ENCODE measurements at places on chromosomes 7 and 10.
A peak's percentile ranks its signal among the peaks of the same experiment; 100 is the strongest.

GRCh38 chr10:55404094-55404493, 603.1 kb upstream of the PCDH15 start:
- DNase-seq, result no peak

GRCh38 chr7:121020249-121020988, 31.9 kb downstream of the CPED1 start:
- peak; percentile 59 for DNase-seq

- peak; percentile 79 for DNase-seq
Observed at GRCh38 chr10:34813626-34814222, 1.4 kb downstream of the PARD3 start.

DNA sequence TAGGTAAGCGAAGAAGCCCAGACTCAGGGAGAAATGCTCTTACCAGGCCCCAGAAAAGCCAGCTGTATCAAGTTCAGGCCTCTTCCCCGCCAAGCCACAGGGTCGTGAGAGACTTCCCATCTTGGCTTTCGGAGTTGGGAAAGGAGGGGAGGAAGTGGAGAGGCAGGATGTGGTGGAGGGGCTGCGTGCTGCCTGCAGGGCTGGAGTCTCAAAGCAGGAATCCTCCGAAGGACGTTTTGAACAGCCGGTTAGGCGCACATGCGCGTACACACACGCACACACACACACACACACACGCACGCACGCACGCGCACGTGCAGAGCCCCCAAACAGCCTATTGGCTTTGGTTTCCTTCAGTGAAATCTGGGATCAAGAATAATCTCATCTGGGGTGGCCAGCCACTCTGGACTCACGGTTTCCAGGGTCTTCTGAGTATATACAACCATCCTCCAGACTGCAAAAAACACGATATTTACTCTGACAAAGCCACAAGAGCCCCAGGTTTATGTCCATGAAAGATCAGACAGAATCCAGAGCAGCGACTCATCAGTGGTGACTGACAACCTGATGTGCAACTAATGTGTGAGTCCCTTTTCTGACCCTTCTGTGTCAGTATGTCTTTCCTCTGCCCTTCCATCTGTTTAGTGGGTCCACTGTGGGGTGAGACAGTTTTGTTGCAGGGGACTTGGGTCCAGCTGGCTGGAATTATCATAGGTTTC, 115.0 kb upstream of the ZNF438 start:
- peak; percentile 86 for DNase-seq

GRCh38 chr10:13104697-13105096, 4.7 kb downstream of the OPTN start:
- DNase-seq, result no peak

DNA sequence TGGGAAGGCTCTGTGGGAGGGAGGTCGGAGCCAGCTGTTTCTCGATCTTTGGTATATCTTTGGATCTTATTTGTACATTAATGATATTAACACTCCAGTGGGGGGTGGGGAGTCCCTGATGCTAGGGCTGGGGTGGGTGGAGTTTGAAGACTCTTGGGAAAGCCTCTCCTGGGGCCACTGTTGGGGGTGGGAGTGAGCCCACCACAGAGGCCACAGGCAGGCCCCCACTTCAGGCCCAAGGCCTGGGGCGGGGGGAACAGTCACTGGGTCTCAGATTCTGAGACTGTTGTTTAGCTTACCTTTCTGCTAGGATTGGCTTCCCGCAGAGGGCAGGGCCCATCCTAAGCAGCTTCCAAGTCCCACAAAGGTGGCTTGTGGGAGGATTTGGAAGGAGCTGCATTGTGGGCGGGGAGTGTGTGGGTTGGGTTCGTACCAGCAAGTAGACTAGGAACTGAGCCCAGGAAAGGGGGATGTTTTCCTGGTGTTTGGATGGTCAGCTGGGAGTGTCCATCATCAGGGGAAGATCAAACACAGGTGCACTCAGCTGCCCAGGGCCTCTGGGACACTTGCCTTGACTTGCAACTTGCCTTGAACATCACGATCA, 11.9 kb downstream of the YKT6 start:
- no peak for DNase-seq

DNA sequence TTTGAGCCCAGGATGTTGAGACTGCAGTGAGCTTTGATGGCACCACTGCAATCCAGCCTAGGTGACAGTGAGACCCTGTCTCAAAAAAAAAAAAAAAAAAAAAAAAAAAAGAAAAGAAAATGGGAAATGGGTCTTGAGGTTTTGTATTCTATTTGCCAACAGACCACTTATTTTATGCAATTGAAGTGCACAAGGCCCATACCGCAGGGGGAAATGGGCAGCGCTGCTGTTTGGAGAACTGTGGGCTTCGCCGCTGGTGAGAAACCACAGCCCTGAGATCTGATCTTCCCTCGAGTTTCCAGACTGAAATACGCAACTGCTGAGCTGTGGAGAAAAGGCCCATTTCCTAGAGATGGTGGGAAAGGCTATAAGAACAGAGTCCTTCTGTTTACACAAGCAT, 512.0 kb downstream of the TCERG1L start:
- DNase-seq, result no peak

DNA sequence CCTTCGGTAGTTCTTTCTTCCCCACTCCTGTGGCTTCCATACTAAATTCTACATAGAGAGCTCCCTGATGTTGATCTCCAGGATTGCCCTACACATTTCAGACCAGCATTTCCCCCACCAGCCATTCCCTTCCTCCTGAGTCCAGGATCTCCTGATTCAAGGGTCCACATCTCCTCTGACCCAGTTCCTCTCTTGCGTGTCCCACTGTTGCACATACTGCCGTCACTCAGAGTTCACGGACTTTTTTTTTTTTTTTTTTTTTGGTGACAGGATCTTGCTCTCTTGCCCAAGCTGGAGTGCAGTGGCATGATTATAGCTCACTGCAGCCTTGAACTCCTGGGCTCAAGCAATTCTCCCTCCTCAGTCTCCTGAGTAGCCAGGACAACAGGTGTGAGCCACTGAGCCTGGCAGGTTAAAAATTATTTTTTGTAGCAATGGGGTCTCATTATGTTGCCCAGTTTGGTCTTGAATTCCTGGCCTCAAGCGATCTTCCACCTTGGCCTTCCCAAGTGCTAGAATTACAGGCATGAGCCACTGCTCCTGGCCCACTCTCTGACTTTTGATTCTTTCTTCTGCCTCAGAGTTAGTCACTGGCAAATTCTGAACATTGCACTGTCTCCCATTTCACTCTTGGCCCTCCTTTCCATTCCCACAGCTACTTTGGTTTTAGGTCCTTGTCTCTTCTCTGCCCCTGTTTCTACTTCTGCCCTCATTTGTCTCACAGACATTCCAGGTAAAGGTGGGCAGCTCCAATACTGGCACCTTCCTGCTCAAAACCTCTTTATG, 29.6 kb upstream of the ZRANB1 start:
- no peak for DNase-seq

DNA sequence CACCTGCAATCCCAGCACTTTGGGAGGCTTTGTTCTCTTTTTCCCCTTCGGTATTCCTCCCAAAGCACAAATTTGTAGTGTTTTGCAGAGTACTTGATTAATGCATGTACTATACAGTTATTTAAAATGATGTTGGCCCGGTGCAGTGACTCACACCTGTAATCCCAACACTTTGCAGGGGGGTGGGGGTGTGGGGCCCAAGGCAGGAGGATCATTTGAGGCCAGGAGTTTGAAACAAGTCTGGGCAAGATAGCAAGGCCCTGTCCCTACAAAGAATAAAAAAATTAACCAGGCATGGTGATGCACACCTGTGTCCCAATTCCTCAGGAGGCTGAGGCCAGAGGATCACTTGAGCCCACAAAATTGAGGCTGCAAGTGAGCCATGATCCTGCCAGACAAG, 26.8 kb upstream of the FOXK1 start:
- DNase-seq, result no peak

- no peak for DNase-seq
Observed at GRCh38 chr7:110061387-110061786, 1029.5 kb upstream of the LRRN3 start.

DNA sequence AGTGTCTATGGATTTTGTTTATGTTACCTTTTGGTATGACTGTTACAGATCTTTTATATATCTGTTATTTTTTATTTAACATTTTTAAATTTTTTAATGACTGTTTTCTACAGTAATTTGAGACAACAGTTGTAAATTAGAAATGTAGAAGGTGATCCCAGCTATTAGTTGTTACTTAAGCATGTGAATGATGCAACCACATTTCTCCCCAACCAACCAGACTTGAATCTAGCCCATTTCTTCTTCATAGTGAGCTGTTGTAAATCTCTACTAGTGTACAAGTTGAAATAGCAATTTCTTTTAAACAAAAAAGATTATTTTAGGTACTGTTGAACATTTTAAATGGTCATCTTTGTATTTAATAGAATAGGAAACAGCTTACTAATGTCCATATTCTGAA, 18.0 kb downstream of the TMEM106B start:
- peak; percentile 36 for DNase-seq

DNA sequence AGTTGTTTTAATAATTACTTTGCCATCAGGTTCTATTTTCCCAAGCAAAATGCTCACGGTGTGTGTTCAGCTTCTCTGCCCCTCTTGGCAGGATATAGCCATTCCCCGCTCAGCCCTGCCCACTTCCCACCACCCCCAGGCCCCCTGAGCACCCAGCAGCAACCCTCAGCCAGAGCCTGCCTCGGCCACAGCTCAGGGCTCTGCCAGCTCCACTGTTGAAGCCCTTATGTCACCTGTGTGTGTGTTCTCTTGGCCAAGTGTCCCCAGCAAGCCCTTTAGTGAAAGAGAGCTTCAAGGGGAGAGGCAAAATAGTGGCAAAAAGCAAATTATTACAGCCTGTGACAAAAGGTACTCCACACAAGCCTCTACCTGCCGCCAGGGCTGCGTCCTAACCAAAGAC, 275.3 kb downstream of the ADARB2 start:
- no peak for DNase-seq

GRCh38 chr7:157299613-157300368, 37.0 kb upstream of the DNAJB6 start:
- no peak for DNase-seq

- no peak for DNase-seq
Observed at GRCh38 chr7:123348690-123349089, 148.9 kb upstream of the SLC13A1 start.

- no peak for DNase-seq
Observed at GRCh38 chr7:152185558-152185957, 160.1 kb downstream of the GALNT11 start.

DNA sequence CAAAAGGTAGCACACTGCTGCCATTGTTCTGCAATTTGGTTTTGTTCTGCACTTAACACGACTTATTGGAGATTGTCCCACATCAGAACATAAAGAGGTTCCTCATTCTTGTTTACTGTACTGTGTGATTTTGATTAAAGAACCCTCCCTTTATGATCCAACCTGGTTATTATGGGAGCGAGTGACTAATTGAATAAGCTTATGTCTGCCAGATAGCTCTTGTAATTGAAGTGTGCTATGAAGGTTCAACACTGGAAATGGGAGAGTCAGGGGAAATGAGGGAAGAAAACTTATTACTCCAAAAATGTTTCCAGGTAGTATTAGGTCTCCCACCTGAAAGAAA, 33.9 kb downstream of the CASP7 start:
- DNase-seq, result no peak

- DNase-seq, result peak; percentile 45
Observed at GRCh38 chr10:21402606-21403083, 122.8 kb downstream of the SKIDA1 start.

DNA sequence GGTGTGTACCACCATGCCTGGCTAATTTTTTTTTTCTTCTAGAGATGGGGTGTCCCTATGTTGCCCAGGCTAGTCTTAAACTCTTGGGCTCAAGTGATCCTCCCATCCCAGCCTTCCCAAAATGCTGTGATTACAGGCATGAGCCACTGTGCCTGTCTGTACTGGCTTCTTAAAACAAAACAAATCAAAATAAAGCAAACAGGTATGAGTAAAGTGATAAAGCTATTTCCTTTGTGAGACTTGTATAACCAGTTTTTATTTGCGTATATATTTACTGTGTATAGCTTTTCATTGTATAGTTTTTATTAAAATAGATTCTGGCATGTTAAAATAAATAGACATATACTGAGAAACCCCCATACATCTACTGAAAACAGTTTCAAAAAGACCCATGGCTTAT, 14.3 kb downstream of the LCOR start:
- no peak for DNase-seq

GRCh38 chr7:157793087-157793353, 456.2 kb downstream of the DNAJB6 start:
- no peak for DNase-seq

GRCh38 chr10:14010769-14011574, 319.8 kb downstream of the FRMD4A start:
- no peak for DNase-seq

DNA sequence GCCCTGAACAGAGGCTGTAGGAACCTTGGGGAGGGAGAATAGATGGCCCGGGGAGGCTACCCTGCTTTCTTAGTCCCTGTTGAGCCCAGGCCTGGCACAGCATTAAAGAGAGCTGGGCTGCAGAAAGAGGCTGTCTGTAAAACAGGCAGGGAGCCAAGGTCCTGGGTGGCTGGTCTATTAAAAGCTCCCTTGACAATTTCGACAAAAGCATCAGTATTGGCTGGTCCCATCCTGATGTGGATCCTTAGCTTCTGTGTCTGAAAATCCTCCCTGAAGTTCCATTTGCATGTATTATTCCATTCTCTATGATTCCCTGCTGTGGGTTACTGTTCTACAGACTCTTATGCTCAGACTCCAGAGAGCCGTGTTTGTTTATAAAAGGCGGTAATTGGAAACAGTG, 158.5 kb downstream of the GALNT17 start:
- DNase-seq, result no peak

GRCh38 chr7:155378959-155379871, 78.7 kb upstream of the EN2 start:
- DNase-seq, result no peak

DNA sequence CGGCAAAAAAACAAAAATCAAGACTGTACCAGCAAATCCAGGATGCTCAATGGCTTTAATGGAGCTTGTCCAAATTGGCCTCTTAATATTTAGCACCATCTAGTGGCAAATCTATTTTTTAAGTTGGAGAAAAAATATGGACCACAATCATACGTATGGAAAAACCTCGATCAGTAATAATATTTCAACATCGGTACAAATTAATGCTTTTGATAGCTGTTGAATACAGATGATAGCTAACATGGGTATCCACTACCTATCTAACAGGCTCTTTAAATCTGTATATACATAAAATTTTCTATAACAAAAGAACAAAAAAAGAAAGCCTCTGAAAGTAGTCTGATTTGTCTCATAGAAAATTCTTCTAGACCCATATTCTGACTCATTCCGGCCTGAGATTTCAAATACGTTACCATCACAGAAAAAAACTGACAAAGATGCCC, 29.2 kb downstream of the COA1 start:
- DNase-seq, result peak; percentile 63

All from astrocyte (in vitro differentiated cells and primary cell).